PC-3 (cell line): ENCODE measurements at places on chromosomes 4 and X.

DNA sequence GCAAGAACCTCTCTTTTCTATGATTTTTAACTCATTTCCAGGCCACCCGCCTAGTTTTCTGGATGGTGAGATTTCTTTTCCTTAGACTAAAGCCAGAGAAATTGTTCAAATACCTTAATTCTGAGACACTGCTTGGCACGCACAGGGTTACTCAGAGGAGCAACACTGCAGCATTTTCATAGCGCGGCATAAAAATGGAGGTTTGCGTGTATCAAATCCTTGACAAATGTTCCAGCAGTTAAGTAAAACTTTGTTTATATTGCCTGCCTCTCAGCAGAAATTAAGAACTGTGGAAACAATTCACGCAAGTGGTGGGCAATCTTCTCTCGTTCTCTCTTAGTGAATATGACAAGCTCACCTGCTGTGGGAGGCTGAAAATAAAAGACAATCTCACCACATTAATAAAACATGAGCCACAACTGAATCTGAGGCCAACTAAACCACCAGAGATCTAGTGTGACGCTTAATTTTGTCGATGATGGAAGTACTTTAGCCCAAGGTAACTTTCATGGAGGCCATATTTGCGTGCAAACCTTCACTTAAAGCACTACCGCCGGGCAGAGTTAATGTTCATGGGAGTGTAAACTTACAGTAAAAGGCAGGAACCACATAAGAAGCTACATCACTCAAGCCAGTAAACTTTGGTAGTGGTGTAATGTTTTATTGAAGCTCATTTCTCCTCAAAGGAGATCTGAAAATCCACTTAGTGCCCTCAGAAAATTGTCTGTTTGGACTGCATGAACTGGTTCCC lies 894.8 kb upstream of the EPHA5 start:
- DNase-seq, result no peak

- peak; percentile 63 for DNase-seq
Observed at GRCh38 chr4:122700178-122700725, 32.3 kb upstream of the BBS12 start.

- no peak for DNase-seq
Observed at GRCh38 chr4:136750897-136751296, 781.4 kb downstream of the PCDH18 start.

- DNase-seq, result no peak
Observed at GRCh38 chr4:53912766-53913497, 151.5 kb downstream of the CHIC2 start.

DNA sequence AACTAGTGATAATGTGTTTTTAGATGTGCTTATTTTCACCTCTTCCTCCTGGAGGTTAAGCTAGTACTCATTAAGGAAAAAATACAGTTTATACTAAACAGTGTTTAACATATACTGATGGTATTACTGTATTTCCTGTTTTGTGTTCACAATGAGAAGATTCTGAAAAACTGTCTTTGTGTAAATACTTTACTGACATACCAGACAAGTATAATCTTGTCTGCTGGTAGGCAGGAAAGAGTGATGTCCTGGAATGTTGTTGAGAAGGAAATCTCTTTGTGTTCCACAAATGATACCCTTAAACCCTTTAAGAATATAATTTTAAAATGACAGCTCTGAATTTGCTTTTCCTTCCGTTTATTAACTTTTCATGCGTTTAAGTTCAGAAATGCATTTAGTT lies 205.5 kb upstream of the NUDT6 start:
- no peak for DNase-seq

GRCh38 chrX:54043541-54044125 lies 640 bp downstream of the PHF8 start:
- peak; percentile 33 for DNase-seq

DNA sequence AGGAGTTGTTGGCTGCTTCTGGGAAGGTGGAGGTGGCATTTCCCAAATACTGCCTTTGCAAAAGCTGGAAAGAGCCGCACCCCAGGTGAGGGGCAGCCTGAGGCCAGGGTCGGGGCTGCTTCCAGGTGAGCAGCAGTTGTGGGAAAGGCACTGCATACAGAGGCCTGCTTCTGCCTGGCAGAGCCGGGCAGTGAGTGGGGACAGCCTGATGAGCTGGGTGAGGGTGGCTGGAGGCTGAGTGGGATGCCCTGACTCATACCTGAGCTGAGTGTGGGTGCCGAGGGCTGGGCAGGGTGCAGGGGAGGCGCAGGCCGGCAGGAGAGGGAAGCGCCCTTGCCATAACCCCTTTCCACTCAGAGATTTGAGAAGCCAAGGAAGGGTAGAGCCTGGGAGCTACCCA lies 6.5 kb upstream of the PSAPL1 start:
- no peak for DNase-seq

DNA sequence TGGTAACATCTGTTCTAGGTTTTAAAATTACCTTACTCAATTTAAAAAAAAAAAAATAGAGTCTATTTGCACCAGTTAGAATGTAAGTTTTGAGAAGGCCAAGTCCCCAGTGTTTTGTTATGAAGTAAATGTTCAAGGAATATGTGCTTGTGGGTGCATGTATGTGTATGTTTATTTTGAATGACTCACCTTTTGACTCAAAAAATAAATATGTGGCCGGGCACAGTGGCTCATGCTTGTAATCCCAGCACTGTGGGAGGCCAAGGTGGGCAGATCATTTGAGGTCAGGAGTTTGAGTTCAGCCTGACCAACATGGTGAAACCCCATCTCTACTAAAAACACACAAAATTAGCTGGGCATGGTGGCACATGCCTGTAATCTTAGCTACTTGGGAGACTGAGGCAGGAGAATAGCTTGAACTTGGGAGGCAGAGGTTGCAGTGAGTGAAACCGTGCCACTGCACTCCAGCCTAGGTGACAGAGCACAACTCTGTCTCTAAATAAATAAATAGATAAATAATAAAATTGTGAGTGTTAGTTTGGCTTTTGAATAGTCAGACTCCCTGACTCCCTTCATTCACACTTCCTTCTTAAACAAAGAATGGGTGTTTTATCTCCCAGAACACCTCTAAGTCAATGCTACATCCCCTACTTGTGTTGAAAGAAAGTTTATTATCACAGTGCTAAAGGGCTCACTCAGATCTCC lies 511.3 kb upstream of the PCDH7 start:
- peak; percentile 74 for DNase-seq
